ENCODE measurements at places on chromosomes 6 and 20. TPM values are rescaled to one million over a fixed set of nuclear protein-coding genes. Genes with fewer than 3 reads are reported as not detected.

Gene ZBTB12
- 0.95 TPM for polyA plus RNA-seq

Gene TRAPPC3L
- 0.18 TPM for polyA plus RNA-seq

Gene RBBP9
- 18.2 TPM for polyA plus RNA-seq

Gene KCTD20
- 12.8 TPM for polyA plus RNA-seq

Gene GNRH2
- not detected for polyA plus RNA-seq

Gene SLC22A3
- 0.52 TPM for polyA plus RNA-seq

Gene GATA5
- not detected for polyA plus RNA-seq

Gene PMEPA1
- 67.5 TPM for polyA plus RNA-seq

Gene CAPN11
- polyA plus RNA-seq = not detected
